G401 (cell line): ENCODE measurements at places on chromosomes 11 and 22. TPM values are rescaled to one million over a fixed set of nuclear protein-coding genes. Genes with fewer than 3 reads are reported as not detected.

- DNase-seq, result peak; percentile 19
These were observed 1.3 kb downstream of the STX3 start for GRCh38 chr11:59756558-59756840.

- DNase-seq, result no peak
These were observed 421.0 kb downstream of the SOX6 start for GRCh38 chr11:15935373-15935772.

GRCh38 chr11:57399972-57400578 lies 9.6 kb upstream of the PRG2 start:
- no peak for DNase-seq

GRCh38 chr22:49934160-49934890 lies 15.9 kb downstream of the CRELD2 start:
- no peak for DNase-seq

DNA sequence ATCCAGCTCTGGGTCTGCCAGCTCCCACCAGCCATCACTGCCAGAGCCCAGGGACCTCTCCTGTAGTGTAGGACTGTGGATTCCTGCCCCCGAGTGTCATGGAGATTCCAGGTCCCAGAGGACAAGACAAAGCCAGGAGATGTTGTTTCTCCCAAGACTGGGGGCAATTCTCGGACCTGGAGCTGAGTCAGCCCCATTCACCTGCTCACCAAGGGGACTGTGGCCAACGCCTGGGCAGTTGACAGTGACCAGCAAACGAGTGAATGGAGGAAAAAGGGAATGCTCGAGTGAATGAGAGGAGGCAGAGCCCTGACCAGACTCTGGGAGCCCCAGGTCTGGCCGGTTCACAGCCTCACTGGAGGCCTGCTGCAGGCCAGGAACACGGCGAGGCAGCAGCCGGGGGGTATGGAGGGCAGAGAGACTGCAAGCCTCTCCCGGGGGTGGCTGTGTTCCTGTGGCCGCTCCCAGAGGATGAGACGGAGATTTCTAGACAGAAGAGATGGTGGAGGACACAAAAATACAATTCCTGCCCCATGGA lies 61.3 kb upstream of the PRR5 start:
- DNase-seq, result no peak

DNA sequence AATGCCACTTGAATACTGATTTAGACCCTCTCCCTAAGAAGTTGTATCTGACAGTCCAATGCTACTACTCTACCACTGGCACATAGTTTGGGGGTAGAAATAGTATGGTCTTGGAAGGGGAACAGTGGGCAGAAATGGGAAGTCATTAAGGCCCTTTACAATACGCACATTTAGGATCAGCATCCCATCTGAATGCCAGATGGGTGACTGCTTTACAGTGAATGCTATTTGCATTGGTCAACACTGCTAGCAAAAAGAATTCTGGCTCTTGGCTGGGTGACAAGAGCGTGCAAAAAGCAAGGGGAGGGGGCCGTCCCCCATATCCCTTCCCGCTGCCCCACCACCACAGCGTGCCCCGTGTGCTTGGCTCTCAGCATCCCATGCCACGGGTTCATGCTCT lies 104.7 kb upstream of the BID start:
- DNase-seq, result no peak

GRCh38 chr11:34627197-34627596 lies 6.3 kb downstream of the EHF start:
- no peak for DNase-seq

DNA sequence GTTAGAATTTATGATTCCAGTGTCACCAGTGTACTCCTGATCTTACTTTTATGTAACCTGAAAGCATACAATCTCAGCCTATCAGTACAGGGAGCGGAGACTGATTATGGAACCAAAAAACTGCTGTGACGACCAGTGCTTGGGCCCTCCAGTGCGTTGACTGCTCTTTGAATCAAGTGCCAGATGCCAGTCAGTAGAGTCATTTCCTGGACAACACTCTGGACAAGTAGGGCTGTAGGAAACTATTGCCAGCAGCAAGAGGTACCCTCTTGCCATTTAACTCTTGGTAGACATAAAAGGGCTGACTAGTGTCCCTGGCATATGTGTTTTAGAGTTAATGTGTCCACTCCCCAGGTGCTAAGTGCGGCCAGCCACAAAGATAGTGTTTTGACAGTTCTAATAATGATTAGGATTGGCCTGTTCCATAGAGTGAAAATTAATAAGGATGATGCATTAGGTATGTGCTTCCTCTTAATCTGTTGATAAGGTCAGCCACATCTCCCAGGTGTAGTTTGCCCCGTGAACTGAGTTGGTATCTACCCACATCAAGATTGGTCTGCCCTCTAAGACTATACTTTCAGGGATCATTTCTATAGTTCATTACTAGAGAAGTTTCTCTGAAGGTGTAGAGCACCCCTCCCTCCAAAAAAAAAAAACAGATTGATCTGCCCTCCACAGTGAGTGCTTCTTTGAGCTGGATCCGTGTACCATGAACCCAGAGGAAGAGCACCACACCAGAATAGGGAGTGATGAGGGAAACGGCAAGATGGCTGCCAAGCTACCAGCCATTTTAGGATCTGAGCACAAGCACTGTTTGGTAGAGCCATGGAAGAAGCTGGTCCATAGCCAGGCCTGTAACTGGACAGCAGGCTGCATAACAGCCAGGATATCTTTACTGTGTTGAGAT lies 20.7 kb upstream of the AIFM3 start:
- DNase-seq, result no peak

DNA sequence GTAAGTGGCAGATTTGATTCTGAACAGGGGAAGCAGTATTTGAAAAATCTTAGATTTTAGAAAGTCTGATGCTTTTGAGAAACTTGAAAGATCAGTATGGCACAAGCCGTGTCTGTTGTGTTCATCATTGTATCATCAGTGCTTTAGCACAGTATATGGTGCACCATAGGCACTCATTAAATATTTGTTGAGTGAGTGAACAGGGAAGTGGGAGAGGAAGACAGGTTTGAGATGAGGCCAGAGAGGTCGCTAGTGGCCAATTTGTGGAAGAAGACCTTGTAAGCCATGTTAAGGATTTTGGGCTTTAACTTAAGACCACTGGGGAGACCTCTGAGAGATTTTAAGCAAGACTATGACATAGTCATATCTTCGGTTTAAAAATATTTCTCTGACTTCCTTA lies 12.9 kb downstream of the CHEK1 start:
- DNase-seq, result no peak

DNA sequence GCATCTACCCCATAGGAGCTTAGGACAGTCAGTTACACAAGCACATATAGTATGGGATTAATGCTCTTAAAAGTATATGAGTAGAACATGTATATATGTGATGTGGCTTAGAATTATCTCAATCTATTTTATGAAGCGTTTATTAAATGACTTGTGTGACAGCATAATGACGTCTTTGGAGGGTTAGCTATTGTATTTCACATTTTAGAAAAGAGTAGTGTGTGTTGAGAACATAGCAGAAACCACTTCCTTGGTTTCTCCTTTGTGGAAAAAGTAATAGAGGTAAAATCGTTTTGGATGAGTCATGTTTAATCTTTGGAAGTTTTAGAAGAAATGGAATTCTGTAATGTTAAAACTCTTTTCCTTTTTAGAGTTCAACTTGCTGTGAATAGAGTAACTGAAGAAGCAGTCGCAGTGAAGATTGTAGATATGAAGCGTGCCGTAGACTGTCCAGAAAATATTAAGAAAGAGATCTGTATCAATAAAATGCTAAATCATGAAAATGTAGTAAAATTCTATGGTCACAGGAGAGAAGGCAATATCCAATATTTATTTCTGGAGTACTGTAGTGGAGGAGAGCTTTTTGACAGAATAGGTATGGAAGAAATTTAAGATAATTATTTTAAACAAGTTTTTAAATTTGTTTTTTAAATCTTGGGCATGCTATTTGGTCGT lies 2.4 kb downstream of the CHEK1 start:
- DNase-seq, result no peak

DNA sequence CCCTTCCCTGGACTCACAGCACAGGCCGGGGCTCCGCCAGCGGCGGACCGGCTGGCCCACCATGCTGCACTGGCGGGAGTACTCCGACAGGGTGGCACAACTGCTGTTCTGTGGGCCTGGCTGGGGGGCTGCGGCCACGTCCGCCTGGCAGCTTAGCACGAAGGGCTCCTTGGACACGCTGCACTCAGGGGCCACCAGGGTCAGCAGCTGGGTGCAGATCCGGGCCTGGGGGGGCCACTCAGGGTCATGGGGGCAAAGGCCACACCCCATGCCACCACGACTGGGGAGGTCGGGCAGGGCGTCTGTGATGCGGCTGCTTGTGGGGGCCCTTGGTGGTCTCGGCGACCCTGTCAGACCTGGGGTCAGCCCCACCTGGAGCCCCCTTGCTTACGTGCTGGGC lies 6.0 kb downstream of the MUC6 start:
- DNase-seq, result no peak

- peak; percentile 61 for DNase-seq
These were observed 1.4 kb downstream of the PLXNB2 start for GRCh38 chr22:50305923-50306566.

GRCh38 chr11:125588505-125588904 lies 4.1 kb upstream of the STT3A start:
- DNase-seq, result no peak

Gene OR8D4
- total RNA-seq, result not detected in 2 replicates

Gene MMP12
- not detected in 2 replicates for total RNA-seq

Gene CRYBB2
- total RNA-seq, result 0.86 TPM in 1 of 2 replicates, not detected in the other

Gene ROBO4
- not detected in 2 replicates for total RNA-seq

Gene NRGN
- total RNA-seq, result 1.5 TPM in 1 of 2 replicates, not detected in the other

Gene DDX25
- 0.18 TPM in 1 of 2 replicates, not detected in the other for total RNA-seq

Gene TPBGL
- total RNA-seq, result not detected in 2 replicates

Gene TTC28
- total RNA-seq, result 7.6 and 12.2 TPM in 2 replicates

Gene TTC17
- total RNA-seq, result 23.3 and 40.2 TPM in 2 replicates
